T-helper 17 cell (primary cell): ENCODE measurements at places on chromosomes 1 and 21.

- no peak for DNase-seq
Observed at GRCh38 chr1:1072849-1073742, 1.0 kb downstream of the RNF223 start.

DNA sequence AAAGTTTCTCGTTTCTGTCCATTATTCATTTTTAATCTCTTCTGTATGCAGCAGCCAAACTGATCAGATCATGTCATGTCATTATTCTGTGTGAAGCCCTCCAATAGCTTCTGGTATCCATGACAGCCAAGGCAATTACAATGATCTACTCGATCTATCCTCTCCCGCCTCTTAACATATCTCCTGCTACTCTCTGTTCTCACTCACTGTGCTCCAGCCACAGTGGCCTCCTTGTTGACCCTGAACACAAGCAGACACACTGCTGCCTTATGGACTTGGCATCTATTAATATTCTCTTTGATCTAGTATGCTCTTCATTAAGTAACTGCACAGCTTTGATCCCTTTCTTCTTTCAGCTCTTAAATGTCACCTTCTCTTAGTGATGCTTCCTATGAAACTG lies 59.5 kb downstream of the TPR start:
- no peak for DNase-seq

DNA sequence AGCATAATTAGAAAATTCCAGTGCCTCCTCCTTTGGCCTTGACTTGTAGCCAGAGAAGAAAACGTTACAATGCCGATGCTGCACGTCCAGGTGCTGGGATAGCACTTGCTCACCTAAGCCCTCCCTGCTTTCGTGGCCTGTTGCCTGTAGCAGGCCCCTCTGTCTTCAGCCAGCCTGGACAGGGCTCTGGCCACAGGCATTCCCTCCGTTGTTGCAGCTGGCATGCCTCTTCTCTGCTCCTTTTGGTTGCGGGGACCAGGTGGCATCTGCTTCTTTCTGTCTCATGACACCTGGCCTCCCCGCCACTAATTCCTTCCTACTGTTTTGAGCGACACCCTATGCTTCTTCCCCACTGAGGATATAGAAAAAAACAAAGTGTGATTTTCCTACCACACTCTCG lies 54.6 kb upstream of the MORC3 start:
- no peak for DNase-seq

DNA sequence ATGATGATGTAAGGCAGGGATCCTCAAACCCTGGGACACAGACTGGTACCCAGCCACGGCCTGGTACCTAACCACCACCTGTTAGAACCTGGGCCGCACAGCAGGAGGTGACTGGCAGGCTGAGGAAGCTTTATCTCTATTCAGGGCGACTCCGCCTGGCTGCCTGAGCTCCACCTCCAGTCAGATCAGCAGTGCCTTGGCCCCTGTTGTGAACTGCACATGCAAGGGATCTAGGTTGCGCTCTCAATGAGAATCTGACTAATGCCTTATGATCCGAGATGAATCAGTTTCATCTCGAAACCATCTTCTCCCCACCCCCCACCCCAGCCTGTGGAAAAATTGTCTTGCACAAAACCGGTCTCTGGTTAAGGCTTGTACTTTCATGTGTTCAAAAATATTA lies 4.2 kb downstream of the RNPC3 start:
- peak; percentile 7 for DNase-seq

DNA sequence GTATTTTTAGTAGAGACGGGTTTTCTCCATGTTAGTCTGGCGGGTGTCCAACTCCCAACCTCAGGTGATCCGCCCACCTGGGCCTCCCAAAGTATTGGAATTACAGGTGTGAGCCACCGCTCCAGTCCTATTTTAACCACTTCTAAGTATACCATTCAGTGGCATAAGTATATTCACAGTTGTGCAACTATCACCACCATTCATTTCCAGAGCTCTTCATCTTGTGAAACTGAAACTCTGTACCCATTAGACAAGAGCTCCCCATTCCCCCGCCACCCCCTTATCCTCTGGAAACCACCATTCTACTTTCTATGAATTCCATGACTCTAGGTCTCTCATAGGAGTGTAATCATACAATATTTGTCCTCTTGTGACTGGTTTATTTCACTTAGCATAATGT lies 40.2 kb upstream of the CAMTA1 start:
- DNase-seq, result no peak

DNA sequence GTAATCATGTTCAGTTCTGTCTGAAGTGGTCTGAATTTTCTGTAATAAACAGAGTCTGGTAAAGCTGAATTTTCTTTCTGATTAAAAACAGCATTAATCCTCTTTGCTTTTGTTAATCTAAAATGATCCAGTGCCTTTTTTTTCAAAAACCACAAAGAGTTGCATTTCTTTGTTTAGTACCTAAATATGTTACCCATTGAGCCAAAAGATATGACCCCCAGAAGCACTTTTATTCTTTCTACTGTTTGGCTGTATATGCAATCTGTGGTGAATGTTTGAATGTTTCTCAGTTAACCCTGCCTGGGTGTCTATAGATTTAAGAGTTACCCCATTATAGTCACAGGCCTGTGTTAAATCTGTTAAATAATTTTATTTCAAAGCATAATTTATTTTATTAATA lies 394.8 kb downstream of the PTPRC start:
- no peak for DNase-seq

- DNase-seq, result no peak
Observed at GRCh38 chr1:232709386-232709785, 79.5 kb upstream of the SIPA1L2 start.

DNA sequence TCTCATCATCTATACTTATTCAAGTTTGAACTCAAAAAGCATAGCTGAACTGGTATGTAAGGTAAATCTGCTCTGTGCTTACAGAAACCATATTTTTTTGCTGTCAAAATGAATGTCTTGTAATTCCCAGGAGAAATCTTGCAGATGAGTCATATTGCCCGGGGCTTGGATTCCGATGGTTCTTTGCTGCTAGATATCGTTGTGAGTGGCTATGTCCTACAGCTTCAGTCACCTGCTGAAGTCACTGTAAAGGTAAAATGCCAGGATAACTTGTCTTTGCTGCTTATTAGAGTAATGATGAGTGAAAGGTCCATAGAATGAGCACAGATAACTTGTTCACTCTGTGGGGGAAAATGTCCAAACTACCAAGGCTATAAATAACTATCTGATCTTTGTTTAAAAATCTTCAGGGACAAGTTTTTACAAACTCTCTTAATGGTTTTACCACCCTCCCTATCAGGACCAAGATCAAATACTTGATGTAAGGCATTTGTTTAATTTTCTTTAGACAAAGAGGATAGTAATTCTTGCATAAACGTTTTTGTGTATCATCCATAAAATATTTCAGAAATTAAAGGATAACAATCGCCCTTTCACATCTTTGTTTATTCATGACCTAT lies 222.3 kb downstream of the TPR start:
- no peak for DNase-seq

DNA sequence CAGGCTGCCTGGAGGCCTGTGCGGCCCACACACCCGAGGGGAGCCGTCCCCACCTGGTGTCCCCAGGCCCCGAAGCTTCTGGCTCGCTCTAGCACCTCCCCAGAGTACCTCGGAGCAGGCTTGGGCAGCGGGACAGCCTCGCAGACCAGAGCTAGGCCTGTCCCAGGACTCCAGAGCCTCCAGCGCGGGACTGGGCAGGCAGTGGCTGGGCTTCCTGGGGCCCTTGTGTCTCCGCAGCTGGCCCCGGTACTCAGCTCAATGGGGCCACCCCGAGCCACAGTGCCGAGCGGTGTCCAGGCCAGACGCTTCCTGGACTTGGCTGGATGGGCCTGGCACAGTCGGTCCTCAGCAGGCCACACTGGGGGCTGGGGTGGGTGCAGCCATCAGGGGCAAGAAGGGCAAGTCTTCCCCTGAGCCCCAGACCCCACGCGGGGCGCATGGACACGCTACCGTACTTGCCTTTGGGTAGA lies 4.9 kb downstream of the SCNN1D start:
- DNase-seq, result no peak

DNA sequence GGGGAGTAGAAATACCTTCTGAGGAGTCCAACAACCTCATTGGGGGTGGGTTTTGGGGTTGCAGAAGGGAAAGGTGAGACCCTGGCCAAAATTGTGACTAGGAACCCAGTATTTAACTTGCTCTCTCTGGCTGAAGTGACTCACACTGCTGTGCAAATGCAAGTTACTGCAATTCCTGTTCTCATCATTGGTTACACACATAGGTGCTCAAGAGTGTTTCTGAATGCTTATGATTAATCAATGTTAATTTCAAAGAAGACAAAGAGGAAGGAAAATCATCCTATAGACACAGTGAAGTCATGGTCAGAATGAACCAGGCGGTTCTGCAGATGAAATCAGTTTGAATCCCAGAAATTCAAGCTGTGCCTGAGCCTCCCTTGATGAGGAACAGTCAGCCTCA lies 3.1 kb downstream of the ASCL5 start:
- DNase-seq, result no peak
